Vagina (tissue), 2 donors: ENCODE measurements at places on chromosomes 16 and 17. TPM values are rescaled to one million over a fixed set of nuclear protein-coding genes. Genes with fewer than 3 reads are reported as not detected.

GRCh38 chr17:7380321-7380720 is 568 bp upstream of the TNK1 start:
- no peaks in the 10 kb centered on the region for H3K27me3 ChIP-seq
- no peaks in the 10 kb centered on the region for H3K36me3 ChIP-seq
- peaks cover 39% of the 10 kb centered on the region for H3K4me1 ChIP-seq

GRCh38 chr16:12971241-12971640 is 69.8 kb downstream of the SHISA9 start:
- H3K4me1 ChIP-seq: no peaks in the 10 kb centered on the region
- H3K27ac ChIP-seq: no peak overlapping the region
- H3K4me3 ChIP-seq: no peak overlapping the region
- DNase-seq: no peak

Gene MPO
- not detected for total RNA-seq

DNA sequence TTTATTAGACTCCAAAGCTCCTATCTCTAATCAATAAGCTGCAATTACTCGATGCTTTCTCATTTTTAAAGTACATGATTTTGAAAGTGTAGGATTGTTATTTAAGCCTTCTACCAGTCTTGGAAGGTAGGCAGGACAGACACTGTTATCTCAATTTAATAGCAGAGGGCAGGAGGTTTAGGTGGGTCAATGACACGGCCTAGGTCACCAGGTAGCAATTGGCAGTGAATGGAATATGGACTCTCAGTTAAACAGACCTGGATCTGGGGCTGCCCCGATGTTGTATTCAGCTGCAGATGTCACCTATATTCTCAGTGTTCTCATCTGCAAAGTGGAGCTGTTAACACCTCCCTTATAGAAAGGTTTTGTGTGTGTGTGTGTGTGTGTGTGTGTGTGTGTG is 124.4 kb upstream of the ANKFN1 start:
- no peak overlapping the region for H3K4me3 ChIP-seq
- DNase-seq: no peak
- no peak overlapping the region for H3K27ac ChIP-seq
- H3K4me1 ChIP-seq: no peaks in the 10 kb centered on the region
- no peaks in the 10 kb centered on the region for H3K27me3 ChIP-seq
- no peaks in the 10 kb centered on the region for H3K36me3 ChIP-seq

- no peaks in the 10 kb centered on the region for H3K27me3 ChIP-seq
- peak overlapping the region; percentile 10 for H3K27ac ChIP-seq
- H3K4me3 ChIP-seq: no peak overlapping the region
- H3K4me1 ChIP-seq: peaks cover 98% of the 10 kb centered on the region
- H3K36me3 ChIP-seq: no peaks in the 10 kb centered on the region
These were observed 9.3 kb downstream of the YWHAE start for GRCh38 chr17:1390432-1391367.

Gene FAM171A2
- total RNA-seq: 4.2 TPM
